ENCODE measurements at places on chromosomes 6 and 20. TPM values are rescaled to one million over a fixed set of nuclear protein-coding genes. Genes with fewer than 3 reads are reported as not detected.

GRCh38 chr6:4309540-4309939, 174.2 kb upstream of the ECI2 start:
- no peak for DNase-seq

DNA sequence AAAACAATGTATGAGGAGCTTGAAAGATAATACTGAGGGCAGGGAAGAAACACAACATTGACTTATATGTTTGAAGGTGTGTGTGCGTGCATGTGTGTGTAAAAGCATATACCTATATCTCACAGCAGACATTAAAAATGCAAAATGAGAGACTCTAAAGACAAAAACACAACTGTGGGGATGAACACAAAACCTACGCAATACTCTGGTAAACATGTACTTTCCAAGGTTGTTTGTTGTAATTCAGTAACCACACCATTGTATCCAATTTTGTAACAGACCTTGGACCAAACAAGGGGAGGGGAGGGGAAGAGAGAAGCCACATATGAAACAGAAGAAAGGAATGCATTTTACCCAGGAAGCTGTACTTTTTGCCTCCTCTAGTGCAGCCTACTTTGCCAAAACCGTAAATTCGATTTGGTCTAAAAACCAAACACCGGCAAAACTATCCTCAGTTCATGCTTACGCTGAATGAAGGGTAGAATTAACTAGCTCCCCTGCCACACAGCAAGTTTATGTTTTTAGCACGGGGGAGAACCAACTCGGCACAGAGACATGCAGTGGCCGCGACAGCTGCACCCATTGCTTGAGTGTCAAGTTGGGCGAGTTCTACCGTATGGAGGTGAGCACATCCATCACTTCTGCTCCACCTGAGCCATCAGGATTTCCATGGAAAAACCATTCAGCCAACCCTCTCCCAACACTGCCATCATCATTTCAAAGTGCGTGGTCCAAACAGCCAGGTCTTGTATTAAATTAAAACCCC, 50.0 kb downstream of the CNKSR3 start:
- no peak for DNase-seq

GRCh38 chr6:35804996-35805736, at the start of gene LHFPL5:
Gene LHFPL5 (plus strand): TSS chr6:35805352. CDS start chr6:35805671, 319 bp downstream.
- peak; percentile 47 for DNase-seq

Gene LIN28B
- not detected for total RNA-seq

Gene HLA-DRB5
- 50.3 TPM for total RNA-seq

Gene APMAP
- 47.3 TPM for total RNA-seq
